Osteocyte (in vitro differentiated cells): ENCODE measurements at places on chromosomes 2 and 18. TPM values are rescaled to one million over a fixed set of nuclear protein-coding genes. Genes with fewer than 3 reads are reported as not detected.

DNA sequence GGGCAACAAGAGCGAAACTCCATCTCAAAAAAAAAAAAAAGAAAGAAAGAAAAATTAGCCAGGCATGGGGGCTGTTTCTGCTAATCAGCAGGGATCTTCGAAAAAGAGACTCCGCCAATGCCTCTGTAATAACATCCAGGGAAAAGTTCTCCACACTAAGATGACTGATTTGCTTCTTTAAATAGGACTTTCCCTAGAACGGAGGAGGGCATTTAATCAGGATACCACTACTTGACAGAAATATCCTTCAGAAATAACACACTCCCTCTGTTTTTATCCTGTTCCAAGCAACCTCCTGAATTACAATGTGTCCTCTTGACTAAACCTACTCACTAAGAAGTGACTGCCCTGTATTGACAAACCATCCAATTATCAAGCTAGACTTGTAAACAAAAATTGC is 21.7 kb downstream of the REV1 start:
- H3K27ac ChIP-seq: no peak overlapping the region
- no peak overlapping the region for H3K4me3 ChIP-seq

DNA sequence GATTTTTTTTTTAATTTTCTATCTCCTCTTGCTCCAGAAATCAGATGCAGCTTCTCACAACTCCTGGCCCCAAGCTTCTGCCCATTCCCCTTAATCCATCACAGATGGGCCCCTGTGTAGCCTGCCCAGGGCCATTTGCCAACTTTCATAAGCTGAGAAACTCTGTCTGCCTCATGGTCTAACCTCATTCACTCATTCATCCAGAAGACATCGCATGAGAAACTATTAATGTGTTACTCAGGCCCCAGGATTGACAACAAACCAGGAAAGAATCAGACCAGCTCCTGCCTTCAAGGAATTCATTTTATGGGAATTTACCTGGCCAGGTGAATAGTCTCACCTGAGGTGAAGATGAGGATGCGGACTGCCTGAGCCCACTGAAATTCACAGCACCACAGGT is 35.0 kb downstream of the SLC14A2 start:
- no peaks in the 10 kb centered on the region for H3K36me3 ChIP-seq
- H3K4me1 ChIP-seq: no peaks in the 10 kb centered on the region
- no peak overlapping the region for H3K27ac ChIP-seq
- H3K27me3 ChIP-seq: peaks cover 46% of the 10 kb centered on the region
- DNase-seq: no peak

Gene GNAL
- 1.2 and 1.3 TPM in 2 replicates for total RNA-seq

DNA sequence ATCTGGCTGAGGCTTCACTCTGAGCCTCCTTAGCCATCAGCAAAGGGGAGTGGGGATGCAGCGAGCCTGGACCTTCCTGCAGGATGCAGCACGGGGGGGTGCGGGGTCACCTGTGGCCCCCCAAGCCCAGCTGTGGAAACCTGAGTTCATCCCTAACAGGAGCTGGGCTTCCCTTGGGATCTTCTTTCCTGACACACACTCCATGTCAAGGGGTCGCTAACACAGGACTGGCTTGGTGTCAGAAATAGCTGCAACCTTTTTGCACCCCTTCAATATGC is 174.7 kb downstream of the RTP5 start:
- H3K27me3 ChIP-seq: peaks cover 18% of the 10 kb centered on the region
- H3K4me1 ChIP-seq: peaks cover 2% of the 10 kb centered on the region
- H3K4me3 ChIP-seq: no peak overlapping the region
- no peak overlapping the region for H3K27ac ChIP-seq

DNA sequence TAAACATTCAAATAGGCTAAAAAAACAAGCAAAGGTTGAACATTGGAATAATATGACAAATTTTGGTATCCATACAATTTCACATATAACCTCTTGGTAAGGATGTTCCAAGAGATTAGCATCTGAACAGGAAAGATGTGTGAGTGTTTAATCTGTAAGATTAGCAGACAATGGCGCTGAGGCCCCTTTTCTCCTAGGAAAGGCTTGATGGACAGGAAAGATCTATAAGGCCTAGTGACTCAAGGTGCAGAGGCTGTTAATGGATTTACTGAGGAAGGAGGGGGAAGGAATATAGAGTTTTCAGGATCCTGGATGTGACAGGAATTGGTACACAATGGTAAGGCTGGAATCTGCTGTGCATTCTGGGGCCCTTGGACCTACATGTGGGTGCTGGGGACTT is 48.1 kb upstream of the SMAD2 start:
- no peak for DNase-seq
- no peak overlapping the region for H3K27ac ChIP-seq

DNA sequence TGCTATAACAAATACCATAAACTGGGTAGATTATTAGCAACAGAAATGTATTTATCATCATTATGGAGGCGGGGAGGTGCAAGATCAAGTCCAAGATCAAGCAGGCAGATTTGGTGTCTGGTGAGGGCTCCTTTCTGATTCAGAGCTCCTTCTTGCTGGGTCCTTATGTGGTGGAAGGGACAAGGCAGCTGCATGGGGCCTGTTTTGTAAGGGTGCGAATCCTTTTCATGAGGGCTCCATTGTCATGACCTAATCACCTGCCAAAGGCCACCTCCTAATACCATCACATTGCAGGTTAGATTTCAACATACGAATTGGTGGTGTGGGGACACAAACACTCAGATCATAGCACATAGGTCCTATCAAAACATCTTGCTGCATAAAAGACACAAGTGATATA is 84.4 kb upstream of the CCDC150 start:
- peaks cover 25% of the 10 kb centered on the region for H3K4me1 ChIP-seq
- H3K36me3 ChIP-seq: peaks cover 2% of the 10 kb centered on the region
- H3K27me3 ChIP-seq: no peaks in the 10 kb centered on the region
- H3K4me3 ChIP-seq: no peak overlapping the region
- H3K27ac ChIP-seq: no peak overlapping the region

DNA sequence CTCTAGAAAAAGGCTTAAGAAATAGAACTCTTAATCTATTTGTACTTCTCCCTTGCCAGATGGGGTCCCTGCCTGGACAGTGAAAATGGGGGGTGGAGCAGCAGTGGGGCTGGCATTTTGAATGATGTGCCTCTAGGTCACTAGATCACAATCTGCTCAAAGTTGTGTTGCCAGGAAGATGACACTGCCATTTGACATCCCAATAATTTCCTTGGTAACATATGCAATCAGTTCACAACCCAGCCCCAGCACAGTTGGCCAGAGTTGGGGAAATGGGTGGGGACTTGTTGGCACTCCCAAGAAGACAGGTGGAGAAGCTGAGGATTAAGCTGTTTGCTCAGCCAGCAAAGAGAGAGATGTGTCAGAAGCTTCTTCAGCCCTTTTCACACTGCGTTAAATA is 558.3 kb upstream of the KLHL29 start:
- no peak overlapping the region for H3K4me3 ChIP-seq
- no peak overlapping the region for H3K27ac ChIP-seq
- H3K36me3 ChIP-seq: no peaks in the 10 kb centered on the region

GRCh38 chr18:61998335-61998734 is 105.5 kb upstream of the RNF152 start:
- H3K27me3 ChIP-seq: no peaks in the 10 kb centered on the region
- H3K4me3 ChIP-seq: no peak overlapping the region
- peaks cover 54% of the 10 kb centered on the region for H3K4me1 ChIP-seq
- no peak for DNase-seq
- H3K27ac ChIP-seq: peak overlapping the region; percentile 75

Gene GTF2A1L
- total RNA-seq: 1.9 TPM in 1 of 2 replicates, not detected in the other

DNA sequence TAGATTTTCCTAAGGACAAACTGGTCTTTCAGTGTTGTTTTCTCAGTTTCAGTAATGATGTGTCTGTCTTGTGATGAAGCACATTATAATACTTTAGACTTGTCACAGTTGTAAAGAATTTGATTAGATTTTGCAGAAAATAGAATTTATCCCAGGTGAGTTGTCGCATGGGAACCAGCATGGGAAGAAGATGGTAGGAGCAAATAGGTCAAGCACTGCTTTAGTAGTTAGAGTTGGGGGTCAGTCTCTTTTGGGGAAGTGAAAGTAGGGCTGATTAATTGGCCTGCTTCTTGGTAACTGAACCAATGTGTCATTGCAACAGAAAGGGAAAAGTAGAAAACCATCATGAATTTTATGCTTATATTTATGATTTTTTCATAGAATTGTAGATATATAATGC is 153.2 kb upstream of the MYO3B start:
- H3K4me1 ChIP-seq: peaks cover 10% of the 10 kb centered on the region
- no peak for DNase-seq
- H3K27me3 ChIP-seq: no peaks in the 10 kb centered on the region
- H3K36me3 ChIP-seq: peaks cover 9% of the 10 kb centered on the region
- no peak overlapping the region for H3K4me3 ChIP-seq

Gene KATNAL2
- total RNA-seq: 7.1 and 7.9 TPM in 2 replicates
